Naive thymus-derived CD4-positive, alpha-beta T cell (primary cell): ENCODE measurements at places on chromosomes 12 and 14.

- no peak for DNase-seq
These were observed 19.3 kb upstream of the SERPINA6 start for GRCh38 chr14:94342334-94342934.

GRCh38 chr12:51082561-51083125, 753 bp downstream of the CSRNP2 start:
- DNase-seq: peak; percentile 35

DNA sequence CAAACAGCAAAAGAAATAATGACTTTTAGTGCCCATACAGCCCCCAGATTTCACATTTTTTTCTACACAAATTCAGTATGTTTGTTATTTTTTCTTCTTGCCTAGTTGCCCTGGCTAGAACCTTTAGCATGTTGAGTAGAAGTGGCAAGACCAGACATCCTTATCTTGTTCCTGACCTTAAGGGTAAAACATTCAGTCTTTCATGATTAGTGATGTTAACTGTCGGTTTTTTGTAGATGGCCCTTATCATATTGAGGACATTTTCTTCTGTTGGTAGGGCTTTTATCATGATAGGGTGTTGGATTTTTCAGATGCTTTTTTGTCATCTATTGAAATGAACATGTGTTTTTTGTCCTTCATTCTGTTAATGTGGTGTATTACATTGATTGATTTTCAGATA, 17.1 kb downstream of the IRAK3 start:
- no peak for DNase-seq

- no peak for DNase-seq
These were observed 71.3 kb downstream of the CRACR2A start for GRCh38 chr12:3681595-3682061.

- DNase-seq: no peak
These were observed 134.7 kb upstream of the DCN start for GRCh38 chr12:91317306-91317705.

GRCh38 chr14:55116246-55117030, 12.6 kb upstream of the LGALS3 start:
- no peak for DNase-seq

DNA sequence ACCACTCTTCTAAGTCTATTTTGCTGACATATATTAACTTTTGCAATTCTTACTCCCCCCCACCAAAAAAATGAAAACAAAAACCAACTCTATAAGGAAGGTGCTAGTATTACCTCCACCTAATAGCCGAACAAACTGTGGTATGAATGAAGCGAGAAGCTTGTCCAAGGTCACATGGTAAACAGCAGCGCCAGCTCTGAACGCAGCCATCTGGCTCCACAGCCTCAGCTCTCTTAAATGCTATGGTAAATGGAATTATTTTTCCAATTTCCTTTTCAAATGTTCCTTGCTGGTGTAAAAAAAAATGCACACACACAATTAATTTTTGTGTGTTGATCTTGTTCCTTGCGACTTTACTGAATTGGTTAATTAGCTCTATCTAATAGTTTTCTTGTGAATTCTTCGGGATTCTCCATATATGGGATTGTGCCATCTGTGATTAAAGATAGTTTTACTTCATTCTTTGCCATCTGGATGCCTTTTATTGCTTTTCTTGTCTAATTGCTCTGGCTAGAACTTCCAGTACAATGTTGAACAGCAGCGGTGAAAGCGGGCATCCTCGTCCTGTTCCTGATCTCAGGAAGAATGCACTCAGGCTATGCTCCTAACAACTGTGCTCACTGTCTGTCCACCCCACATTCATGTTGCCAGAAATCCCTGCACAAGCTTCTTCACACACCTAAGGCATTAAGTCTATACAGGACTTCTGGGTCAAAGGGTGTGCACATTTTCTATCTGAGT, 10.7 kb upstream of the C12orf76 start:
- no peak for DNase-seq

DNA sequence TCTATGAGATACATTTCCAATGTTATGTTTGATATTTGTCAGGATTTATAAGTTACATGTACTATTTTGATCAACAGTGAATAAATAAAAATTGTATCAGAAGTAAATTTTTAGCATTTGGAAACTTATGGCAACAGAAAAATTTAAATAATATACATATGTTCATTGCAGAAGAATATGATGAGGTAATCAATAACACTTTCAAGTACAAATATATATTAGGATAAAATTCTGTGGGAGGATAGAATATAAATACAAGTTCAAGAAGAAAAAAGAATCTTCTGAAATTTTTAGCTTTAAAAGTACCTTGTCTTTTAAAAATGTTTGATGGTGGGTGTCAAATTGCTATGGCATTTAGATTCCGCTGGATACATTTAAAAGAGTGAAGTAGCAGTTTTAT, 102.8 kb upstream of the MUCL1 start:
- no peak for DNase-seq

DNA sequence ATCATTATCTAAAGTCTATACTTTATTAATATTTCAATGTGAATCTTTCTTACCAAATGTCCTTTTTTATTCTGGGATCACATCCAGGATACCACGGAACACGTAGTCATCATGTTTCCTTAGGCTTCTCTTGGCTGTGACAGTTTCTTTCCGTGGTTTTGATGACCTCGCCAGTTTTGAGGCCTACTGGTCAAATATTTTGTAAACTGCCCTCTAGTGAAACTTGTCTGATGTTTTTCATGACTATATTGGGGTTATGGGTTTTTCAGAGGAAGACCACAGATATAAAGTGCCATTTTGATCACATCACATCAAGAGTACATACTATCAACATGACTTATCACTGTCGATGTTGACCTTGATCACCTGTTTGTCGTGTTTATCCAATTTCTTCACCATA, 14.1 kb upstream of the SERPINA6 start:
- no peak for DNase-seq

DNA sequence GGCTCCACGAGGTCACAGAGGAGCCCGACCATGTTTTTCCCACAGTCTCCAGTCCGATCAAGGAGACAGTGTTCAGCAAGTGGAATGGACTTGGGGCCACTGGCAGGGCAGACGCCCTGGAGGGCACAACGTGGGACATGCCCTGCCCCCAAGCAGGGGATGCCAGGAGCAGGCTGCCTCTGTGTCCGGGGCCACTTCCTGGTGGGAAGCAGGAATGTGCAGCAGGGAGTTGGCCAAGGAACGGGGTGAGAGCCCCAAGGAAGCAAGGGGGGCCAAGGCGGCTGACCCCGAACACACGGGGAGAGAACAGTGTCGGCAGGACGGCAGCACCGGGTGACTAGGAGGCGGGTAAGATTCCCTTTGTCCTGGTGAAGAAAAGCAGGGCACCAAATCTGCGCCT, 92.6 kb downstream of the CHGA start:
- DNase-seq: no peak

- DNase-seq: no peak
These were observed 13.0 kb downstream of the NUDT4 start for GRCh38 chr12:93390549-93391297.

DNA sequence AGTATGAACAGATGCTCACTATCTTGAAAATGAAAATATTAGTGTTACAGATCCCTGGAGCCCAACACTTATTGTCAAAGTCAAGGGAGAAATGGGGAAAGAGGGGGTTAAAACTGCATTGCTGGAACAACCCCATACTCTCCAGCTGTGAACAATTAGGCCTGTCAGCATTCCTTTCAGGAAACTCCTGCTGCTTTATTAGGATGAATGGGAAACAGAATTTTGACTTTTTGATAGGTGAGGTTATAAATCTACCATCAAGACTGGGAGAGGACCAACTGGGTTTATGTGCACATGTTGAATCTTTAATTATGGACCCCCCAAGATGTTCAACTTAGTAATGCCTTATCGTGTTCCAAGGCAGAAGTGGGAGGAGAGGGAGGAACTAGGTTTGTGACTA, 85.0 kb downstream of the TMTC1 start:
- DNase-seq: no peak

DNA sequence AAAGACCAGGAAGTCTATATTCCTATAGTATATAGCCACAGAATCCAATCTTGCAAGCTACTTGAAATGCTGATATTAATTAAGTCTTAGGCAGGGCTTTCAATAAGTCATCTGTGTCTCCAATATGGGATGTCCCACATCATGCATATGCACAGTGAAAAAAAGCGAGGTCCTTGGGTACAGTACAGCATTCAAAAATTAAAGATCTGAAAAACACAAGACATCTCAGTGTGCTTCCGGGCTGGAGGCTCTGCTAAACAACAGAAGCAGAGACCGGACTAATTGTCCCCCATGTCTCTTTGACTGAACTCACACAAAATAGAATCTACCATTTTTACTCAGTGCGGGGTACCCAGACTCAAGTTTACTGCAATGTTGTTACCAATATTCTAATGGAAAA, 156.0 kb downstream of the DAD1 start:
- no peak for DNase-seq

DNA sequence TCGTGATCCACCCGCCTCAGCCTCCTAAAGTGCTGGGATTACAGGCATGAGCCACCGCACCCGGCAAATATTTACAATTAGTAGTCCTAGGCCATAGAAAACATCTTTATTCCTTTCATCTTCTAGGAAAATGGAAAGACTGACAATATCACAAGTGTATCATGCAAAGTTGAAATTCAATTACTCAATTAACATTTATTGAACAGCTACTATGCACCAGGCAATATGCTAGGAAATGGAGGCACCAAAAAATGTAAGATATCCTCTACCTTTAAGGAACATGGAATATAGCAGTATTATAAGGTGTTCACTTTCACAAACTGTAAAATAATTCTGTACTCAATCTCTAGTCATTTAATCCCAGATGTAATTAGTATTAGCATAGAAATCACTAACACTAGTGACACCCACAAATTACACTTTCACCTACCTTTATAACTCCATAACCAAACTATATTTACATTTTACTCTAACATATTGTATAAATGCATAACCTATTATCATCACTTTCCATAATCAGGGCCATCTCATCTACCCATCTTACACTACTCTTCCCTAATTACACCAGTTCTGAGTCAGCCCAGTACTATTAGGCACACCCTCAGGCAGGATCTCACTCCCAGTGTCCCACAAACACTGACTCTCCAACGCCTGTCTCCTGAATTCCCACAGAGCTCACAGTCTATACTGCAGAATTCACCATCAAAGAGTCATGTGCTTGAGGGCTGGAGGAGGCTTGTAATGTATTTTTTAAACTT, 10.4 kb downstream of the CORO1C start:
- DNase-seq: no peak

DNA sequence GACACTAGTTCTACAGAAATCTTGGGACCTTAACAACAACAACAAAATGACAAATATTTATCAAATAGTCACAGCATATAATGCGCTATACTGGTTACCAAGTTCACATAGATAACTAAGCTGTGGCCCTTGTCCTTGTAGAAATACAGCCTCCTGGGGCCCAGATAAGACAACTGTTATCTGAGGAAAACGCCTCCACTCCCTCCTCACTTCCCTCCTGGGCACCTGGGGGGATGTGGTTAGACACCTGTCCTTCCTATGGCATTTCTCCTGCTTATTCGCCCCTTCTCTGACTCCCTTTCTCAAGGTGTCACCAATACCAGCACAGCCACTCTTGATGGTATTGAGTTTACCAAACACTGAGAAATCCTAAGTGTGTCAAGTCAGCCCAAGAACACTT, 419.4 kb downstream of the RAD51B start:
- no peak for DNase-seq

GRCh38 chr12:121295746-121296617, 527 bp downstream of the CAMKK2 start:
- DNase-seq: no peak

DNA sequence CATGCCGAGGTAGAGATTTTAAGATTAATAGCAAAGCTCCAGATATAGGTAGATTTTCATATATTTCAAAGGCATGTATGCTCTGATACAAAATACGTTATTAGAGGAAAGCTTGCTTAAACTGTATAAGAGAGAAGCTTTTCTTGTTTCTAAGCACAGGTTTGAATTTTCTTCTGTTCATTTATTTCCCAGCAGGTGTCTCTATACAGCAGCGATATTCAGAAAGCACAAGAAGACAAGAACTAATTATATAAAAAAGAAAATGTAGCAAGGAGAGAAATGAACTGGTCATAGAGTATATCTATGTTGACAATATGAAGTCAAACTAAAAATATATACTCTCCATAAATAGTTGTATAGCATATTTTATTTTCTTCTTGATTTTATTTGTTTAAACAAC, 307.4 kb upstream of the NOVA1 start:
- no peak for DNase-seq
